ENCODE measurements at places on chromosomes 6 and 20.

GRCh38 chr6:167311286-167311685, 13.6 kb upstream of the TTLL2 start:
- DNase-seq: no peak

- DNase-seq: no peak
These were observed 962.9 kb upstream of the SLC35B3 start for GRCh38 chr6:9398071-9398766.

DNA sequence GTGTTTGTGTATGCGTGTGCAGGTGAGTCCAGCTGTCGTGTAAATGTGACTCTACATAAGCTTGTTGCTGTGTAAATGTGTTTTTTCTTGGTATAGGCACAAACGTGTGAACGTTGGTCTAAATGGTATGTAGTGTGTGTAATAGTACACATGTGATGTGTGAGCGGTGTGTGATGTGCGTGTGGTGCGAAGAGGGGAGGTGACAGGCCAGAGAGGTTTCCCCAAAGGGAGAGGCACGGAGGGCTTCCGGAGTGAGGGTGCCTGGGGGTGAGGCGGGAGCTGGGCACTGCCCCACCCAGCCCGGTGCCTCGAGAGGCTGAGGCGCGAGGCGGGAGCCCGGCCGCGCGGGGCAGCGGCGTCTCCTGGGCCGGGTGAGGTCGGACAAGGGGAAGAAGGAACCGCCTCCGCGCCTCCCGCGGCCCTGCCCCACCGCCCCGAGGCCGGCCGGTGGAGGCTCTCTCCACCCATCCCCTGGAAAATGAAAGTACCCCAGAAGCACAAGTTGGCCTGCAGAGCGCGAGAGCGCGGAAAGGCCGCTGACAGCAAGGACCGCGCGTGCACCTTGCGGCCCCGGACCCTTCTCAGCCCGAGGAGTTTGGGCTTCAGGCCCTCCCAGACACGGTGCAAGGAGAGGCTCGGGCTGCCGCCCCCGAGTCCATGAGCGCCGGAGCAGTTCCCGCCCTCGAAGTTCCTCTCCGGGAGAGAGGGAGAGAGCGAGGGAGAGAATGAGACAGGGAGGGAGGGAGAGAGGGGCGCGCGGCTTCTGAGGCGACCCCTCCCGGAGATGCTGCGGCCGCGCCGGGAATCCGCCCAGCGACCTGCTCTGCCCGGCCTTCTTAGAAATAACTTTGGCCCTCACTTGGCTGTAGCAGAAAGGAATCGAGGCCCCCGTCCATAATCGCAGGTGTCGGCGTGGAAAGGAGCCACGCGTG, 43.2 kb upstream of the OSTM1 start:
- no peak for DNase-seq

GRCh38 chr6:12238219-12238618, 51.9 kb upstream of the EDN1 start:
- no peak for DNase-seq

DNA sequence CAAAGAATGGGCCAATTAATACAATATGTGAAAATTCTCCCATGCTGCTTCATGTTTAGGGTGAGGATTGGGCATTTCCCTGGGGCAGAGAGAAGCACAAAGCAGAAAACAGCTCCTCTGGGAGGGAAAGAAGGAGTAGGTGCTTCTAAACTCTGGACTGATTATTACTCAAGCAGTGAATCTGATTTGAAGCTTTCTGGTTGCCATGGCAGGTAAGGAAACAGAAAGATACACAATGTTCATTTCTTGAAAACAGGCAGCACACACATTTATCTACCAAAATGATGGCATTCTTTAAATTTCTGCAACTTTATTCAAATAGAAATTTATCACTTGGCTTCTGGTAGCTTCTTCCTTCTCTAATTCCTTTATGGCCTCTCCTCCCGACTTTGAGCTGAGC, 305.4 kb upstream of the CHD6 start:
- no peak for DNase-seq

GRCh38 chr6:70863343-70863742, 93.5 kb downstream of the B3GAT2 start:
- no peak for DNase-seq

DNA sequence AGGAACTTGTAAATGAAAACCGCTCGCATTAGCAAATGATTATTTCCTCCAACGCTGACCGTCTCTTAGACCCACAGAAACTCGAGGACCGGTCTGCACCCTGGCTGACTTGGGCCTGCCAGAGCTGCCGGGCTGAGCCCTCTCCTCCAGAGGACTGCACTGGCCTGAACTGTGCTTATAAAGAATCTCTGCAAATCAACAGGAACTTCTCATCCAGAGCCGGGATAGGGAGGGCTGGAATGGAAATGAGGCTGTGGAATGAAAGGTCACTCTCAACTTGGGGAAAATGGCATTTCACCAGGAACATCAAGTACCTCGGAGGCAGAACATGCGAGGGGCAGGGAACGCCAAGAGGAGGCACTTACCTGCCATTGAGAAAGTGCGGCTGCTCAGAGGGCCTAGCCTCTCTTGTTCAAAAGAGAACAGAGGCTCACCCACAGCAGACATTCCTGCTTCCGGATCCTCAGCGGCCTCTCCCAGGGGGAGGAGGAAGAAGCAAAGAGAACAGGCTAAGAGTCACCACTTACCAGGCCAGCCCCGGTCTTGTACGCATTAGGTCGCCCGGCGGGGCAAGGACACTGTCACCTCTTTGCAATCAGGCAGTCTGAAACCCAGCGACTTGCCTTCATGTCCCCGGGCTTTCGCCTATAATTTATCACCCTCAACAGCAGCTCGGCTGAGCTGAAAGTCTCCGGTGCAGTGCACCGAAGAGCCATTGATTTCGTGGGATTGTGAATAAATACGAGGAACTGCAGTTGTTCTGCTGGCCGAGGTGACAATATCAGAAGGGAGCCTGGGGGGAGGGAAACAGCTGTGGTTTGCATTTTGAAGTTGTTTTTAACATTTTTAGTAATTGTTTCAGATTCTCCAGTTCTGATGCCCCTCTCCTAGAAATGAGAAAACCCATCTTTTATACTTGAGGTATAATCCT, 37.6 kb downstream of the ZMYND8 start:
- peak; percentile 54 for DNase-seq

DNA sequence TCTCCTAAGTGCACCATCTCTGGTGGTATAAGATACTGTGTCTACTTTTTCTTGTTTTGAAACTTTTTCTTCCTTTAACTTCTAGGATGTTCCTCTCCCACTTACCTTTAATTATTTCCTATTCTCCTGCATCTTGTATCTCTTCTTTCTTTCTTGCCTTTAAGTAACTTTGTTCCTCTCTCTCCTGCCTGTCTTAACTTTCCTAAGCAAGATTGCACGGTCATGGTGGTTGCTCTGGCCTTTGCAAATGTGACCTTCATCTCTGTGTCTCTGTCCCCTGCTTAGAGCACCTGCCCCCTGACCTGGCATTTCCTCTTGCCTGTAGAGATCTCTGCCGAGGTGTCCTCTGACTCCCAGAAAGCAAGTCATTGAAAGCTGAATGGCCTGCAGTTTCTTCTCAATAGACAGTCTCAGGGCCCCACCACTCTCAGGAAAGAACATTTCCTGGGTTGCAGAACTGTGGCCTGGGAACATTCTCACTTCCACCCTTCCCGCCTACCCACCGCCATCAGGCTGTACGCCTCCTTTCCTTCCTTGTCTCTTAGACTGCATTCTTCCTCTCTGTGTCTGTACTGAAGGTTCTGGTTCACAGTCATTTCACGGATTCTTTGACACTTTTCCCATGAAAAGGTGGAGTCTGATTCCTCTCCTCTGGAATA, 12.8 kb downstream of the ZDHHC14 start:
- DNase-seq: no peak

GRCh38 chr20:62741701-62742491, 33.3 kb downstream of the NTSR1 start:
- no peak for DNase-seq

DNA sequence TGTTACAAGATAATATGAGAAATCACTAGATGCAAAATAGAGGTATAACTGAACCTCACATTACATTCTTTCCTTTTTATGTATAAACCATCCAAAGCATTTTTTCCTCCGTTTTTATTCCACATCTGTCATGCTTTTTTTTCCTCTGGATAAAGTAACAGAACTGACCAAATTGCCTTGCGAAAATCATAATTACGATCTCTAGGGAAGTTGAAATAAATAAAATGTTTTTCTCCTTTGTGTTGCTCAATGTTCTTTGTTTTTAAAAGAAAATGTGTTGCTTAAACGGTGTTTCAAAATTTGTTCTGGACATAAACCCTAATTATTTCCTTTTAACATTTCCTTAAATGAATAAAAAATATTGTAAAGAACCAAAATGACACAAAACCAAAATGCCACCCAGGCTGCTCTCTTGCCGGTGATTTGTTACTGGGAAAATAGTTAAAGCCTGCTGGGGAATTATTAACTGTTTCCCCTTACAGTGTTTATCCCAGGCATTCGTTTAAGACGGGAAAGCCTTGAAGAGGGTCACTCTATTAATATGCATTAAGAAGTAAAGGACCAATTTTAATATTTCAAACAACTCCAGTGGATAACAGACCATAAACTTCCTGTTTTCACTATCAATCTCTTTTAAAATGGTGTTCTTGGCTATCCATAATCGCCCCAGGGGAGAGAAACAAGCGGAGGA, 1.7 kb upstream of the ADGRB3 start:
- no peak for DNase-seq

DNA sequence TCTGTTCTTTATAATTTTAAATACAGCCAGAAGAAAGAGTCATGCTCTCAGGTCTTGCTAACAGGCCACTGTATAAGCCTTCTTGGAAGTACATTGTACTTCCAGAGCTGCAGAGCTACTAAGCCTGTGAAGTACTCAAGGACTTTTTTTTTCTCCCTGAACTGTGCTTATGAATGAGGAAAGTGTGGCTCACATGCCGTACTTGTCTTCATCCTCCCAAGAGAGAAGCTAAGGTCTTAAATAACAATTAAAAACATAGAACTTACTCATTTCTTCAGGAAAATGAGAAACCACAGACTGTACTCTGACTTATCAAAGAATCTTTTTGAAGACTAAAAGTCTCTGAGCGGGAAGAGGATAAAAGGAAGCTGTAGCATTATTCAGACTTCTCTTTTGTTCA, 218.3 kb downstream of the HTR1B start:
- DNase-seq: no peak

Measured in DMS79 (cell line).